ENCODE measurements at places on chromosomes 16 and 17.

DNA sequence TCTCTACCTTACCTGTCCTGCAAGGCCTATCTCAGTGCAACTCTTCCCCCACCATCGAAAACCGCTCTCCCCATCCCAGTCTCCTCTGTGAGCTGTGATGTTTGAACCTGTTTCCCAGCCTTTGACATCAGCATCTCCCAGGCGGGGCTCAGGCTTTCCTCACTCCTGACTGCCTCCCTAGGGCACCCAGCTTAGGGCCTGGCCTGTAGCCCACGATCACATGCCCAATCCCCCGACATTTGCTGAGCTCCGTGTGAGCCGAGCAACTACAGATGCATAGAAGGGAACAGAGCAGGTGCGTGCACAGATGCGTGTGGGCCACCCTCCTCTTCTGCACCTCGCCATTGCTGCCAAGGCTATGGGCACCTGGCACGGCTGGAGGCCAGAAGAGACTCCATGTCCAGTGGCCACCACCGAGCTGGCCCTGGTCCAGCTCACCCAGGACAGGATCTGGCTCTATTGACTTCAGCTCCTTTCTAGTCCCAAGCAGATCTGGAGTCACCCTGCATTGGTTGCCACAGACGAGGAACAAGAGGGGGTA lies 35.5 kb upstream of the CMIP start:
- DNase-seq, result no peak

- no peak for DNase-seq
These were observed 26.1 kb downstream of the WNT9B start for GRCh38 chr17:46877466-46877865.

DNA sequence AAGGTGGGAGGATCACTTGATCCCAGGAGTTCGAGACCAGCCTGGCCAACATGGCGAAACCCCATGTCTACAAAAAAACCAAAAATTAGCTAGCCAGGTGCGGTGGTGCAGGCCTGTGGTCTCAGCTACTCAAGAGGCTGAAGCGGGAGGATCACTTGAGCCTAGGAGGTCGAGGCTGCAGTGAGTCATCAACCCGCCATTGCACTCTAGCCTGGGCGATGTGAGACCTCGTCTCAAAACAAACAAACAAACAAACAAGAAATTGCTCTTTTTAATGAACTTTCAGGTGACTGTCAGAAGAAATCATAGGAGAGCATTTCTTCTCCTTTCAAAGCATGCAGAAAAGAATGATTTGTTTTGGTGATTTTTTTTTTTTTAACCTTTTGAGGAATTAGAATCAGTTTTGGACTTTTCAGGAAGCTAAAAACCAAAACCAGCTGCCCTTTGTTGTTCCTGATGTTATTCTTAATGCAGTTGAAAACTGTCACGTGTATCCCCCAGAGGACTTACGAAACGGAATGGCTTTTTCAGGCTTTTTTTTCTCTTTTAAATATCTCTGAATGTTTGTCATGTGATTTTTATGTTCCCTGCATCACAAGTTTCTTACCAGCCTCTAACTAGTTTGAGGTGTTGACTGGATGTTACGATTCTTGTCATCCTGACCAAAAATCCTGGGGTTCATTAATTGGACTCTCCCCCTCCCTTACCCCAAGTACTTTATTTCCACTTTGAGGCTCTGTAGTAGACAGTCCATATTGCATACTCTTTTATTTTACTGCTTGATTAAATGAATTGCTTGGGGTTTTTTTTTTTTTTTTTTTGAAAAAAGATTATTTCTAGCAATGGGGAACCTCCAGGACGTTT lies 34.1 kb downstream of the SNX29 start:
- DNase-seq, result no peak

DNA sequence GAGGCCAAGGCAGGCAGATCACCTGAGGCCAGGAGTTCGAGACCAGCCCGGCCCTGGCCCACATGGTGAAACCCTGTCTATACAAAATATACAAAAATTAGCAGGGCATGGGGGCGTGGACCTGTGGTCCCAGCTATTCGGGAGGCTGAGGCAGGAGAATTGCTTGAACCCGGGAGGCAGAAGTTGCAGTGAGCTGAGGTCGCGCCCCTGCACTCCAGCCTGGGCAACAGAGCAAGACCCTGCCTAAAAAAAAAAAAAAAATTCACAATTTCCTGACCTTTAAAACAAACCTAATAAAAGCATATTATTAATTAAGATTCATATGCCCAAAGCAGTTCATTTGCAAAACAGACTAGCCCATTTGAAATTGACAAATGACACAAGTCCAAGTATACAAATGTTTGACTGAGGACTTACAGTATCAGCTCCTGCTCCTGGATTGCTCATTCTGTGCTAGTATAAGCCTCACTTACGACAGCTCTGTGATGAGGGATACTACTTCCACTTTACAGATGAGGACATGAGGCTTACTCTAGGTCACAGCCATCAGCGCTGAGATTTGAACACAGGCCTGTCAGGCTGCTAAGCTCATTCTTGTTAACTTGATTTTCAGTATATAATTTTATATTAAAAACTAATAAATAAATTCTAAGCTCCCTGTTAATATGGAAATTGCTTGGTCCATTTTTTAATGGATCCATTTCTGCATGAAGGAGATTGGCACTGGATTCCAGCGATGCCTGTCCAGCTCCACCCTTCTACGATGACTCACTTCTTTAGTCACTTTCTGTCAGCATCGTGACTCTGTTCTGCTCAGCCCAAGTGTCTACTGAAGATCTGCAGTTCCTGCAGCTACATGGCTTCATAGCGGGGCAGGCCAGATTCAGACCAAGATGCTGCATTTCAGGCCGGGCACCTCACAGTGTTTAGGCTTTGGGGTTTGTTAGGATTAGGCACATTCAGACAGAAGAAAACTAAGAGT lies 88.2 kb downstream of the WDR59 start:
- DNase-seq, result no peak

DNA sequence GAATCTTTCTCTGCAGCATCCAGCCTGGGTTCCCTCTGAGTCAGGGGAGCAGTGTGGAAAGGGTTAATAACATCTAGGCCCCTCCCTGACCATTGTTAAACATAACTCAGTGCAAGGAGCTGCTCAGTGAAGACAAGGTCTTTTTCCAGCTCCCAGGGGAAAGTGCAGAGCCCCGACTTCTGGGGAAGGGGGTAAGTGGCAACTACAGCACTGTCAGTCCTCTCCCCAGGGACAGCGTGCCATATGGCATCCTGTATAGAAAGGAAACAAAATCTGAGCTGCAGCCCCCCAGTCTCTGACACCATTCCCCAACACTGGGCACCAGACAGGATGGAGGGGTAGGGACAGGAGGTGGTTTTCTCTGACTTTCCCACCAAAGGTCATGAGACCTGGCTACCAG lies 7.8 kb downstream of the MRPL27 start:
- DNase-seq, result no peak

DNA sequence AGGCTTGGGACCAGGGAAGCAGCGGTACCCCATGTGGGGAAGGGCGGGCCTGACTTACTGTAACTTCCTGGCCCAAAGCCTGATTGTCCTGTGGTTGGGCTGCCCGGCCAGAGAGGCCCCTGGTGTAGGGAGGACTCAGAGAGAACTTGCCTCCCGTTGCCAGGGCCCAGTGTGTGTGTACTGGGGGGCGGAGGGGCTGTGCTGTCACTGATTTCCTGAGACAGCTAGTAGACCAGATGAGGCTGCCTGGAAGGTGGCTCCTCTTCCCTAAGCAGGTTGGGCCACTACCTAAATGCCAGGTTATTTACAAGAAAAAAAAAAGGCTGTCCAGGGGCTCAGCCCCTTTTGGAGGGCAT lies 16.7 kb downstream of the SOCS3 start:
- DNase-seq, result no peak

- DNase-seq, result no peak
These were observed 64.8 kb upstream of the AMZ2 start for GRCh38 chr17:68182940-68183551.

GRCh38 chr16:49836668-49837067 lies 19.2 kb downstream of the ZNF423 start:
- DNase-seq, result no peak

- no peak for DNase-seq
These were observed 38.0 kb upstream of the MNT start for GRCh38 chr17:2438823-2439222.

GRCh38 chr17:8175795-8176196 lies 384 bp downstream of the TMEM107 start:
- DNase-seq, result no peak

- DNase-seq, result no peak
These were observed 1.1 kb upstream of the PHF23 start for GRCh38 chr17:7240375-7240774.

DNA sequence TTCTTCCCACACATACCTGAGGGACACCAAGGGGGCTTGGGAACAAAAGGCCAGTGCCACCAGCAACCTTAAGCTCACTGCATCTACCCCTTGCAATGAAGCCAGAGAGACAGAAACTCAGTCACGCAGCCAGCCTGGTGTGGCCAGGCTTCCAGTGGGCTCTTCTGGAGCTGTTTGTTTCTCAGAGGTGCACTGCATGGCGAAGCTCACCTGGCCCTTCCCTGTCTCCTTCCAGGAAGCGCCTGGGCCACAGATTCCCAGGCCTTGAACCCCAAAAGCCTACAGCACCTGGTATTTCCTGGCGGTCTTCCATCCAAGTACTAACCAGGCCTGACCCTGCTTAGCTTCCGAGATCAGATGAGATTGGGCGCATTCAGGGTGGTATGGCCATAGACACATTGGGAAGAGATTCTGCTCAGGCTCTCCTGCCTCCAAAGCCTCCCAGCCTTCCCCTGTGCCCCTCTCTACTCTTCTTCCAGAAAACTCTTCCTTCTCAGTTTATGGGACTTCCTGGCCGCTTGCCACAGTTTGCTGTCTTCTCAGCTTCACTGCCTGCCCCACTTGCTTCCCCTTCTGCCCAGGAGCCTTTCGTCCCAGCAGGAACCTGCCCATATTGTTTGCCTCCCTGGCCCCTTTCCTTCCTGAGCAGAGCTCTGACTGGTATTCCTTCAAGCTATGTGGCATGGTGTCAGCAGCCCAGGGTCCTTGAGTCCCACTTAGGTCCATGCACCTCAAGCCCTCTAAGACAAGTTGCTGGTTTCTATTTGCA lies 1.6 kb downstream of the CISD3 start:
- DNase-seq, result no peak

GRCh38 chr16:72884573-72884972 lies 163.4 kb downstream of the ZFHX3 start:
- DNase-seq, result no peak

DNA sequence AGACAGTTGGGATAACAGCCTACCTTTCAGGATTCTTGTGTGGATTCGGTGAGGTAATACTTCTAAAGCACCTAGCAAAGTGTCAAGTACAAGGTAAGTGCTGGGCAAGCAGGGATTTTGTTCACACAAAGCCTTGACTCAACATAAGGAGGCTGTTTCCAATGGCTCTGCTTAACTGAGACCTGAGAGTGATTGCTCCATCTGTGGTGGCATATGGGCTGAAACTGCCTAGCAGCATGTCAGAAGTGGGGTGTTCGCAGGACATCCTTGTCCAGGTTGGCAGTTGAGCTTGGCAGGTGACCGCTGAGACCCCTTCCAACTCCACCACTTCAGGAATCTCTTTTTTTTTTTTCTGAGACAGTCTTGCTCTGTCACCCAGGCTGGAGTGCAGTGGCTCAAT lies 19.8 kb downstream of the IL4R start:
- DNase-seq, result no peak

DNA sequence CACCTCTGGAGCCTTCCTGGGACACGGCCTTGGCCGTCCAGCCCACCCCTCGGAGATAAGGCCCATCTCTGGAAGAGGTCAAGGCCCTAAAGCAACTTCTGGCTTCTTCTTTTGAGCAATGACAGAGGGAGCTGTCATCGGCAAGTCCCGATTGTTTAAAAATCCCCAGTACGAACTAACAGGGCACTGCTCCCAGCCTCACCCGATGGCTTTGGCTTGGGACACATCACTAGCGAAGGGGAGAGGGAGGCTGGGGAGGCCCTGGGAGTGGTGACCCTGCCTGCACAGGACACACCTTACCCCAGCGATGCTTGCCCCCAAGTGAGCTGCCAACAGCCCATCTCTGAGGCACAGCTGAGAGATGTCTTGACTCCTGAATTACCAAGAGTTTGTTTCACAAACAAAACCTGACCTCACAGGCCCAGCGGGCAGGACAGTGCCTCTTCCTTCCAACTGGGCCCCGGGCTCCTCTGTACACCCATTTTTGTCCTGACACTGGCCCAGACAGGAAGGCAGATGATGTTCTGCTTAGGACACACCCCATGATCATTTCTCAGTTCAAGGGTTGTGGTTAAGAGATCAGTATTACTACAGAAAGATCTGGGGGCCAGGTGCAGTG lies 4.8 kb downstream of the SYNGR2 start:
- no peak for DNase-seq

- DNase-seq, result no peak
These were observed 23.3 kb upstream of the CDH8 start for GRCh38 chr16:62059527-62059926.

DNA sequence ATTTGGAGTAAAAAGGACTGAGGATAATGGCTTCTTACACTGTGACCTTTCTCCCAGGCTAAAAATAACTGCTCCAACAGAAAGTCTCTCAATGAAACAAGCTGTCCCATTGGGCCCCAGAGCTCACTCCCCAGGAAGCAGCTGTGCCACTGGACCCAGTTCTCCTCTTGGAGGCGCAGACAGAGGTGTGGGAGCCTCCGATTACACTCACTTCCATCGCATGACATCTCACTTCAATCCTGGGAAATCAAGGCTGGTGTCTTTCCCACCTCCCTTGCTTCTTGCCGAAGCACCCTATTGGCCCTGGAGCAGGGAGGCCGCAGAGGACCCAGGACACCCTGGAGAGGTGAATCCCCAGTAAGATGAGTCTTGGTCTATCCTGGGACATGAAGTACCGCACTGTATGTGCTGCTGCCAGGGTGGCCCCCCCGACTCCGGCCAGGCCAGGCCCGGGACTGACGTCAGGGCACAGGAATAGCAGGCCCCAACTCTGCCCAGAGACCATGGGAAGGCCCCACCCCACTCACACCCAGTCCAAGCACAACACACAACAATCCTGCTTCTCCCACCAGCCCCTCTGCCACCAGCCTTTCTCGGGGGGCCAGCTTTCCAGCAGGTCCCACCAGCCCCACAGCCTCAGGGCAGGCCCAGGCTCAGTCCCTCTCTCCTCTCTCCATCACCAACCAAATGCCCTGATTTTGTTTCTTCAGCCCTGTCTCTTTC lies 29.5 kb downstream of the SRL start:
- no peak for DNase-seq

DNA sequence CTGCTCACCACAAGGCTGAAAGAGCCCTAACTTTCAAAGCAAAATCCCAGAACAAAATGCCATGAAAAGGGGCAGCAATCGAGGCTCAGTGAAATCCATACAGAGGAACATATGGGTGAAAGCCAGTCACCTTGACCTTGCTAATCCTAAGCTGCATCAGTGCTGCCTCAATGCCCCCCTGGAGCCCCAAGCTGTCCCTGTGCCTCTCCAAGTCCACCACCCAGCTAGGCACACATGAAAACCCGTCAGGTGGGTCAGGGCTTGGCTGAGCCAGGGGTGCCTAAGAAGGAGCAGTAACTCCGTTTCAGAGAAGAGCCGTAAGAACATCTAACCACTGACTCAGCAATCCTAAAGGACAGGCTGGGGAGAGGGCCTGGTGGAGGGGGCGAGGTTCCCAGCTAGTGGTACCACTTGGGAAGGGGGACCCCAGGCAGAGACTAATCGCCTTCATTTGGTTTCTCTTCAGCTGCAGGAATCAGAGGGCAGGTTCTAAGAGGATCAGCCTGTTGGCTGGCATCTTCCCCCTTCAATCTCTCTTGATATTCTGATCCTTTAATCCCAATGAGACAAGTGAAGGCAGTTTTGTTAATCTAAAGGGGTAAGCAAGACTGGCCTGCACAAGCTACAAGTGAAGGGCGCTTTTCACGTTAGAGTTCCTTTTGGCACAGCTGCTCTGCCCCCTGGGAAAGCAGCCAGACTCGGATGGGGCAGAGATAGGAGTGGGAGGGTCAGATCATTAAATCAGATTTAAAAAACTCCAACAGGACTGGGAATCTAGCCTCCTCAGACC lies 7.6 kb downstream of the PITPNA start:
- DNase-seq, result no peak

Data from fibroblast of skin of left quadriceps (primary cell).